ENCODE measurements at places on chromosomes 2 and 18.

DNA sequence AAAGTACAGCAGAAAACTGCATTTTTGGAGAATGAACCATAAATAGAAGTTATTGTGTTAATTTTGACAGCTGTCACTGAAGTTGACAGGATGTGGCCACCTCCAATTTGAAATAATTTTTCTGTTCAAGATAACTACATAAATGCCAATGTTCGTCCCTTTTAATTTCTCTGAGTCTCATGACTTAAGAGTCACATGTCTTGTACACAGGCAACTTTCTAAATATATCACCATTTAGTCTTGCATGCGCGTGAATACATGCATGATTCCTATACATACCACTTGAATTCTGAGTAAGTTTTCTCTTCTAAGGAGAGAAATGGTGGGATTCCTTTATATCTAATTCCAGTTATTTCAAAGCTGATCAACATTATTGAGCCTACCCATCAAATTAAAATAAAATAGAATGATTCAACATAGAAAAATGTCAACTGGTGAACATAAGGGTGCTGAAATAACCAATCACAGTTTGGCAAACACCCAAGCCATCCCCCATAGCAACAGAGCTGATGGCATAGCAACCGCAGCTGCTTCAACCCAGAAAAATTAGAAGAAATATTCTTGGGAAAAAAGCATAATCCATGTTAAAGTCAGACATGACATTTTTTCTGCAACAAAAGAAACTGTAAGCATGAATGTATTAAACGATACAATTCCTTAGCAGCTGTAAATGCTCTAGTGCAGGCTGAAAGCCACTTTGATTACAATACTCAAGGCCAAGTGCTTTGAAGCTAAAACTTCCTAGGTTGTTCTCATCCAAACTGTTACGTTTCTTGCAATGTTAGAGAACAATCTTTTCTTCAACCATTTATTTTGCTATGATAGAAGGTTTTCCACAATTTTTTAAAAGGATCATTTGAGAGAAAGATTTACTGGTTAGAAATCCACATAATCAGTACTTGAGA is 282.7 kb downstream of the DLGAP1 start:
- DNase-seq, result no peak

- no peak for DNase-seq
Observed at GRCh38 chr18:71902482-71902881, 641.7 kb downstream of the CBLN2 start.

GRCh38 chr18:62885804-62886203 is 170.5 kb downstream of the PHLPP1 start:
- no peak for DNase-seq

- no peak for DNase-seq
Observed at GRCh38 chr2:84273406-84273805, 185.7 kb downstream of the SUCLG1 start.

GRCh38 chr2:192313773-192314172 is 119.0 kb upstream of the TMEFF2 start:
- DNase-seq, result no peak
